ENCODE measurements at places on chromosomes 13 and 19.
A peak's percentile ranks its signal among the peaks of the same experiment; 100 is the strongest.

- no peak for DNase-seq
Measured at GRCh38 chr19:48777720-48778119, 22.4 kb downstream of the FGF21 start.

GRCh38 chr13:37295071-37295470, 189.6 kb upstream of the CSNK1A1L start:
- DNase-seq: peak; percentile 86

- no peak for DNase-seq
Measured at GRCh38 chr13:67651908-67652465, 421.9 kb upstream of the PCDH9 start.

GRCh38 chr19:7013678-7014077, 7.6 kb downstream of the MBD3L2B start:
- no peak for DNase-seq

- peak; percentile 85 for DNase-seq
Measured at GRCh38 chr13:30872685-30873461, 33.2 kb upstream of the MEDAG start.

GRCh38 chr13:87851410-87851809, 180.2 kb downstream of the SLITRK5 start:
- DNase-seq: no peak

GRCh38 chr13:98986226-98986846, 8.5 kb upstream of the DOCK9 start:
- DNase-seq: no peak

DNA sequence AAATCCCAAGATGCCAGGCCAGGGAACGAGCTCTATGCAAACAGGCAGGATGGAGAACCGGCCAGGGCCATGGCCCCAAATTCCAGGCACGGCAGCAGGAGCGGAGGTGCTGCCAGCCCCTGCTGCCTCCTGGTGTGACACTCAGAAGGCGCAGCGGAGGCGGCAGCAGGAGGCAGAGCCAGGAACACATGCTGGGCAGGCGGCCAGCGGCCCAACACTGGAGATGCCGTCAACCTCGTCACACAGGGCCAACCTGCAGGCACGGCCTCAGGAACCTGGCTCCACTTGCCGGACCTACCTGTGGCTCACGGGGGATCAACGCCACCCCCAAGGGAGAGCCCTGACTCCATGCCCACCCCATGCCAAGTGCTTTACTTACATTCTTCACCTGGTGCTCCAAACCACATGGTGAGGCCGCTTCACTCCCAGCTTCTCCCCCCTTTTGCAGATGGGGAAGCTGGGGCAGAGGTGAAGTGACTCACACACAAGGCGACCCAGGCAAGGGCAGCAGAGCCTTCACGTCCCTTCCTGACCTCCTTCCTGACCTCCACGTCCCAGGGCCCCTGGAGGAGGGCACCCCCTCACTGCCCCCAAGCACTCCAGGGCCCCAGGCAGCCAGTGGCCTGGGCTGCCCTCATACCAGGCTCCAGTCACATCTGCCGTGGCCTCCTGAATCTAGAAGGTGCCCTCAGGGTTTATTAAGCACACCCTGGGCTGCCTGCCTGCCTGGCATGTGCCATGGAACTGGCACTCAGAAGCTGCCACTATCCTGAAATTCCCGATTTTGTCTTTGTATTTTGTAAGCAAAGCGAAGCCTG, 43.5 kb downstream of the GGACT start:
- DNase-seq: no peak

DNA sequence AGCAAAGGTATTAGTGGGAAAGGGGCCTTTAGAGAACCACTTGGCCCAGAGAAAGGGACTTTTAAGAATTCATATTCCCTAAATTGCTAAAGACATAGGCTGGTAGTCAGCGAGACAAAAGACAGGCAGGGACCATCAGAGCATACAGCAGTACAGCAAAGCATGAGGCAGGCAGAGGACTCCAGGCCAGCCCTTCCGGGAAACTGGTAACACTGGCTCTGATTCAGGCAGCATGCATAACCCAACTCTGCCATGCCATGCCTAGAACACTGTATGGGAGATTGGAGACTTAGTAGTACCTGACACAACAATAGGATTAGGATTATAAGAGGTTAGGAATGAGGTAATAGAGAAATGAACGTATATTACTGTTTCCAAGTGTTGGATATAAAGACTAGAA, 34.9 kb downstream of the CAB39L start:
- DNase-seq: no peak

- no peak for DNase-seq
Measured at GRCh38 chr13:92717857-92718256, 508.8 kb upstream of the GPC6 start.

GRCh38 chr19:2072757-2073551, 21.9 kb upstream of the MKNK2 start:
- no peak for DNase-seq

DNA sequence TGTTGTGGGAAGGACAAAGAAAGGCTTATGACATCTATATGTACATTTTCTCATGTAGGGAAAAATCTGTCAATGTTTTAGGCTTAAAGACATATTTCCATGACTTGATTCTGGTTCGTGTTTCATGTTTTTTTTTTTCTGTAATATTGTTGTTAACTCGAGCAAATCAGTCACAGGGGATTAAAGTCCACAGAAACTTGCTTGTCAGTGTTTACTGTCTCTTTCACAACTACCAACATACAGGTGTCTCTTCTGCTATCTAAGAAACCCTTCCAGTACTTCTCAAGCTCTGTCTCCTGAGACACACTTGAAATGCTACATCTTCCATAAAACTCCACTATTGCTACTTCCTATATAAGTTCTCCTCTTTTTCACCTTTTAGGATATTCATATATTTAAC, 130.9 kb upstream of the SLITRK6 start:
- no peak for DNase-seq

GRCh38 chr19:30123119-30123518, 181.1 kb downstream of the URI1 start:
- DNase-seq: no peak

GRCh38 chr19:12912571-12912970, 6.5 kb downstream of the SYCE2 start:
- no peak for DNase-seq

- peak; percentile 83 for DNase-seq
Measured at GRCh38 chr13:52455677-52456041, 381 bp downstream of the CKAP2 start.

DNA sequence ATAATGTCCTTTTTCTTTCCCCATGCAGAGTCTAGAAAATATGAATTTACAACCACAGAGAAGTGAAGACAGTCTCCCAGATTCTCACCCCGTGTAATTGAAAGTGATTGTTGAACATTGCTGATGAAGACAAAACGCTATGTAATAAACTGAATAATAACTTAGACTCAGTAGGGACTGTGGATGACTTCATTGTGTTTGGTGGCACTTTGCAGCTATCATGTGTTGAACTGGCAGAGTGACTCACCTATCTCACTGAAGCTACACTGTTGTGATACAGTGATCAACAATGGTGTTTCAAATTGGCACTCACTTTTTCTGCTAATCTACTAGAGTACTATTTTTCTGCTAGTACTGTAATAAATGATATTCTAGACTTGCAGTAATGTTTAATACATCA, 261.3 kb downstream of the DACH1 start:
- DNase-seq: no peak

DNA sequence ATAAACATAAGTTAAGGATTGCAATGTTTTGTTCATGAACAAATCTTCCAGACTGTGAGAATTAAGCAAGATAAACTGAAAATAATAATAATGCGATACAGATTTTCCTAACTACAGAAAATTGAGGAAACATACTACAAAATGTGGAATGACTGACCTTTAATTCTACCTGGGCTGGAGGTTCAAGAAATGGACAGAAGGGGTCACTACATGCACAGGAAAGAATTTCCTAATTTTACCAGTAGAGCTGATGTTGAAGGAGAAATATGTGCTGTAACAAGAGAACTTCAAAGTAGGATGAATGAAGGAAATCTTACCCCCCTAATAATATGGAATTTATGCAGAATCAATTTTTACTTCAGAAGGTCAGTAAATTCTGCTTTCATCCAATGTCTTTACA, 62.3 kb downstream of the ZNF627 start:
- no peak for DNase-seq

DNA sequence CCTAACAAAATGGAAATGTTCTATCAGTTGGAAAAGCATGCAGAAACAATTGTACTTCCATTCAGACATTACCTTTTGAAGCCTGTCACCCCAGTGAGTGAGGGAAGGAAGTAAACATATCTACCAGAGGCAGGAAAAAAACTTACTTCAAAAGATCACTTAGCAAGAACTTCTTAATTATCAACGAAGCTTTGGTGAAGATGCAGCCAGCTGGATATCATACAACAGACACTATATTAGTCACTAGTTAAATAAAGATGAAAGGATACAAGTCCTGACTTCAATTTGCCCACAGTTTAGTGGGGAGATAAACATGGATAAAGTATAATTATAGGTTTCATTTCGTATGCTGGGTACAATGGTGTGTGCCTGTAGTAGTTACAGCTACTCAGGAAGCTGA, 148.8 kb downstream of the TNFRSF19 start:
- no peak for DNase-seq

- DNase-seq: no peak
Measured at GRCh38 chr19:42149447-42150202, 17.4 kb upstream of the POU2F2 start.

GRCh38 chr13:111517641-111518010, 197.2 kb downstream of the TEX29 start:
- DNase-seq: no peak

DNA sequence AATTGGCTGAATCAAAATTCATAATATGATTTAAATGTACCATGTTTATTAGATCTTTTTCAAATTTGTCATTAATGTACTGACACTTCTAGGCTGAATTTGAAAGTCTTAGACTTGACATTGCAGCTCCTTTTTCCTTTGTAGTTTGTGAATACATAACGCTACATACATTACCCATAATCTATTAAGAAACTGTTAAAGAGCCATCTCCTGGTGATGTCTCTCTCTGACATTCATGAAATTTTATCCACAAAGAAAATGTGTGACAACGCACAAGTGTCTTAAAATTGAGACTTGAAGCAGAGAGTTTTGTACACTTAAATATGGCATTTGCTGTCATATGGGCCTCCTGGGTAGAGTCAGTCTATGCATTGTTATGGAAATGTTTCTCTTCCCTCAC, 320.2 kb upstream of the ARGLU1 start:
- no peak for DNase-seq

GRCh38 chr13:91045351-91046034, 302.0 kb upstream of the MIR17HG start:
- no peak for DNase-seq

- DNase-seq: no peak
Measured at GRCh38 chr19:38093154-38093553, 130.9 kb downstream of the DPF1 start.

GRCh38 chr13:51625555-51626345, 41.5 kb downstream of the WDFY2 start:
- no peak for DNase-seq

DNA sequence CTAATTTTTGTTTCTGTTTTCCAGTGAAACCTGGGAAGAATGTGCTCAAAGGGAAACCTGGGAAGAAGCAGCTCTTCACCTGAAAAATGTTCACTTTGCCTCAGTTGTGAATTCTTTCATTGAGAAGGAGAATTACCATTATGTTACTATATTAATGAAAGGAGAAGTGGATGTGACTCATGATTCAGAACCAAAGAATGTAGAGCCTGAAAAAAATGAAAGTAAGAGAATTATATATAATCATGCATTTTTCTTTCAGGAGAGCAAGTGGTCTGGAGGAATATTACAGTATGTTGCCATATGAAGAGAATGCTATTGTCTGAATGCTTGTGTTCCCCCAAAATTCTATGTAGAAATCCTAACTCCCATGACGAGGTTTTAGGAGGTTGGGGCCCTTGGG, 3.4 kb downstream of the NUDT15 start:
- DNase-seq: no peak

DNA sequence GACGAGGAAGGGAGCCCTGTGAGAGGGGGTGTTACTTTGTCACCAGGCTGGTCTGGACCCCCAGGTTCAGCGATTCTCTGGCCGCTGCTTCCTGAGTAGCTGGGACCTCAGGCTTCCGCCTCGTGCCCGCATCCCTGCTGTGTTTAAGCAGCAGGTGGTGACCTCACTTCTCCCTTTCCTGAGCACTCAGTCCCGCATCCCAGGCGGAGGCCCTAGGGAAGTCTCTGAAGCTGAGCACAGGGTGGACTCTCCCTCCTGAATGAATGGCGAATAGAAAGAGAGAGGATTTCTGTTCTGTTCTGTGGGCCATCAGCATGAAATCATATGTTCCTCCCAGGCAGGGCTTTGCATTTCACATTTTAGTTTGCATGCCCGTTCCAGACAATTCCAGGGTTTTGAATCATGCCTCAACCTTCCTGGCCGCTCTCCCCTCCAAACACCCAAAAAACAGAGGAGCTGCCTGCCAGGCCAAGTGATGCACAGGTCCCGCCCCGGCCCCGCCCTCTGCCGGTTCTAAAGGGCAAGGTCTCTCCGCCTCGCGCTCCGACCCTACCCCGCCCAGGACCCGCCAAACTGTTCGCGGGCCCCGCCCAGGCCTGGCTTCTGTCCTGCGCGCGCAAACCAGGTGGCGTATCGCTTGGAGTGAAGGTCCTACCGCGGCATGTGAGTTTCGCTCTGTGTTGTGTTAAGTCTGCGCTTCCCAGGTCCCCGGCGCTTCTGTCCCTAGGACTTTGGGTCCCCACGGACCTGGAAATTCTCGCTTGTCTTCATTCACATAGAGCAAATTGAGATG, 35.1 kb upstream of the ZNF808 start:
- peak; percentile 48 for DNase-seq

GRCh38 chr13:34340534-34340933, 522.6 kb downstream of the RFC3 start:
- DNase-seq: no peak

GRCh38 chr13:33033051-33033812, 17.0 kb downstream of the KL start:
- no peak for DNase-seq

- no peak for DNase-seq
Measured at GRCh38 chr19:28128341-28128740, 1084.6 kb downstream of the UQCRFS1 start.

GRCh38 chr19:31943191-31943661, 402.2 kb upstream of the ZNF507 start:
- no peak for DNase-seq

GRCh38 chr19:45676851-45677263, 8.8 kb downstream of the GIPR start:
- no peak for DNase-seq

GRCh38 chr19:2035590-2035991, 15.5 kb downstream of the MKNK2 start:
- DNase-seq: no peak

- DNase-seq: no peak
Measured at GRCh38 chr13:92838786-92839185, 387.8 kb upstream of the GPC6 start.

GRCh38 chr13:34553376-34553775, 388.7 kb upstream of the NBEA start:
- no peak for DNase-seq

GRCh38 chr19:33392341-33393285, 19.1 kb downstream of the CEBPG start:
- DNase-seq: peak; percentile 34
